ENCODE measurements at places on chromosomes 1 and 21. TPM values are rescaled to one million over a fixed set of nuclear protein-coding genes. Genes with fewer than 3 reads are reported as not detected.

S100B gene
- not detected for total RNA-seq

- peaks cover 3% of the 10 kb centered on the region for H3K27me3 ChIP-seq
- no peak for DNase-seq
- no peaks in the 10 kb centered on the region for H3K36me3 ChIP-seq
- H3K4me1 ChIP-seq, result peaks cover 22% of the 10 kb centered on the region
These were observed 992 bp upstream of the USP48 start for GRCh38 chr1:21783679-21784603.

SELP gene
- not detected for total RNA-seq

SPRR2A gene
- not detected for total RNA-seq

DNA sequence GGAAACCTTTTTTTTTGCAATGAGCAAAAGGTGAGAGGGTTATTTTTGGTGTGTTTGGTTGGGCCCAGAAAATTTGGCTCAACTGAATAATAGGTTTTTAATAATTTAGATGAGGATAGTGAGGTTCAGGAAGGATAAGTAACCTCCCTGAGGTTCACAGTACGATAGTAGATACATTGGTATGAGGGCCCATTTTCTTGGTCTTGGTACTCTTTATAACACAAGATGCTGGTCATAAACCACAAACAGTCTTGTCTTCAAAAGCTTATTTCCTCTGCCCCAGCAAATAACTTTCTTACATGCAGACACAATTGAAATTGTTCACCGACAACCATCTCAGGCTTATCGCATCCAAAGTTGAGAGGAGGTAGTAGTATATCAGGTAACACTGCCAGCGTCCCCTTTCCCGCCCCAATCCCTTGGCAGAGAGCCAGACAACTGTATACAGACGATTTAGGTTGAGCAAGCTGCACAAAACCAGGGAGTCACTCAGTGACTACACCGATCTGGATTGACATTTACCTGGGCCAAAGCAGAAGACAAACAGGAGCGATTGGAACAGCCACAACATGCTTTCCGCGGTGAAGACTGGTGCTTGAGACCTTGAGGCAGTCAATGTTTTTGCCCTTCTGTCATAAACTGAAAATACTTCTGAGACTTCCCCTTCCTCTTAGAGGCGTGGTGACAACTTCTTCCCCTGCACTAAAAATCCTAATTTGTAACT lies at the start of gene SLAMF6:
TSS of gene SLAMF6 (minus strand) at position 634 of the 724 bp plus-strand sequence. CDS start at position 571, 63 bp downstream.
- peaks cover 9% of the 10 kb centered on the region for H3K4me1 ChIP-seq
- DNase-seq, result no peak
- H3K27me3 ChIP-seq, result peaks cover 6% of the 10 kb centered on the region
- no peak within 1 kb of the TSS for H3K4me3 ChIP-seq
- no peak within 1 kb of the TSS for H3K27ac ChIP-seq
- no peaks in the 10 kb centered on the region for H3K36me3 ChIP-seq

- no peak overlapping the region for H3K4me3 ChIP-seq
- peaks cover 55% of the 10 kb centered on the region for H3K36me3 ChIP-seq
- no peaks in the 10 kb centered on the region for H3K4me1 ChIP-seq
- H3K27ac ChIP-seq, result no peak overlapping the region
These were observed 23.4 kb upstream of the PWP2 start for GRCh38 chr21:44083631-44084291.

DNA sequence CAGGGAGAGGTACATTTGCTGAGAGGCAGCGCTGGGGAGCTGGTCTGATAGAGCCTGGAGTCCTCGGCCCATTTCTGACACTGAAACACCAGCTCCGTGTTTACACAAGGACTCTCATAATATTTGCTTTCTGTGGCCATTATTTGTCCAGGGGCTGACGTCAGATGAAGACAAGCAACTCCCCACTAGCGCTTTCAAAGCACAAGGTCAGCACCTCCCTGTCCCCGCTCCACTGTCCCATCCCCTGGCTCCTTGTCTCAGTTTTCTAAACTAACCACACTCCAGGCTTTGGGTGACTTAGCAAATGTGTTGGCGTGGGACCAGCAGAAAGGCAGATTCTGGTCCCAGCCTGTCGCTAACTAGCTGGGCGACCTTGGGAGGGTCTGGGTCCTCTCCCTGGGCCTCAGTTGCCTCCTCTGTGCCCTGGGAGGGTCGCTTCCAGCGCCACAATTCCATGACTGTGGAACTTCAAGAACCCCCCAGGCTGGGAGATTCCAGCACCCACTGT lies 37.4 kb upstream of the ZBTB40 start:
- H3K36me3 ChIP-seq, result peaks cover 3% of the 10 kb centered on the region
- peaks cover 5% of the 10 kb centered on the region for H3K27me3 ChIP-seq
- H3K27ac ChIP-seq, result peak overlapping the region; percentile 82
- no peak for DNase-seq
- H3K4me3 ChIP-seq, result no peak overlapping the region

CA14 gene
- not detected for total RNA-seq

HPDL gene
- total RNA-seq, result 0.35 TPM

- no peaks in the 10 kb centered on the region for H3K27me3 ChIP-seq
- no peak for DNase-seq
- no peak overlapping the region for H3K4me3 ChIP-seq
- peak overlapping the region; percentile 34 for H3K27ac ChIP-seq
- peaks cover 31% of the 10 kb centered on the region for H3K4me1 ChIP-seq
- no peaks in the 10 kb centered on the region for H3K36me3 ChIP-seq
These were observed 178.4 kb downstream of the PSMG1 start for GRCh38 chr21:39004634-39005501.

GRCh38 chr1:71593523-71593922 lies 512.7 kb upstream of the ZRANB2 start:
- H3K27me3 ChIP-seq, result no peaks in the 10 kb centered on the region
- H3K36me3 ChIP-seq, result no peaks in the 10 kb centered on the region
- no peak overlapping the region for H3K4me3 ChIP-seq
- DNase-seq, result no peak
- peaks cover 5% of the 10 kb centered on the region for H3K4me1 ChIP-seq
- H3K27ac ChIP-seq, result no peak overlapping the region

IL23R gene
- not detected for total RNA-seq

GRCh38 chr1:226708342-226708780 lies 30.7 kb downstream of the ITPKB start:
- peaks cover 6% of the 10 kb centered on the region for H3K36me3 ChIP-seq
- no peaks in the 10 kb centered on the region for H3K27me3 ChIP-seq
- peaks cover 39% of the 10 kb centered on the region for H3K4me1 ChIP-seq
- DNase-seq, result no peak
- no peak overlapping the region for H3K4me3 ChIP-seq

HRNR gene
- total RNA-seq, result not detected

DNA sequence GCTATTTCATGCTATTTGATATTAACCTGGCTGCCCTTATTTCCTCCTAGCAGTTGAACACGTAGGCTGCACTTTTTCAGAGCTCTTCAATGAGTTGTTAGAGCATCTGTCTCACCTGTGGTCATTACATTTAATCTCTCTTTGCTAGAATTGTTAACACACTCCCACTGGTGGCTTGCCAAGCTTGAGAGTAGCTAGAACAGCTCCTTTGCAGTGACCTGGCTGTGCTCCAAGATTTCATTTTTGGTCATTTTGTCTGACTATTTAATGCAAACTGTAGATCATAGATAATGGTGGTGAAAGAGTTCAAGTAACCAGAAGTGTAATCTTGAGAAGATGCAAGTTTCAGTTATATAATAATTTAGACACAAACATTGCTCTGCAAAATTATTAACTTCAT lies 105.6 kb downstream of the LRRC7 start:
- no peaks in the 10 kb centered on the region for H3K27me3 ChIP-seq
- H3K27ac ChIP-seq, result no peak overlapping the region
- no peak overlapping the region for H3K4me3 ChIP-seq

DNA sequence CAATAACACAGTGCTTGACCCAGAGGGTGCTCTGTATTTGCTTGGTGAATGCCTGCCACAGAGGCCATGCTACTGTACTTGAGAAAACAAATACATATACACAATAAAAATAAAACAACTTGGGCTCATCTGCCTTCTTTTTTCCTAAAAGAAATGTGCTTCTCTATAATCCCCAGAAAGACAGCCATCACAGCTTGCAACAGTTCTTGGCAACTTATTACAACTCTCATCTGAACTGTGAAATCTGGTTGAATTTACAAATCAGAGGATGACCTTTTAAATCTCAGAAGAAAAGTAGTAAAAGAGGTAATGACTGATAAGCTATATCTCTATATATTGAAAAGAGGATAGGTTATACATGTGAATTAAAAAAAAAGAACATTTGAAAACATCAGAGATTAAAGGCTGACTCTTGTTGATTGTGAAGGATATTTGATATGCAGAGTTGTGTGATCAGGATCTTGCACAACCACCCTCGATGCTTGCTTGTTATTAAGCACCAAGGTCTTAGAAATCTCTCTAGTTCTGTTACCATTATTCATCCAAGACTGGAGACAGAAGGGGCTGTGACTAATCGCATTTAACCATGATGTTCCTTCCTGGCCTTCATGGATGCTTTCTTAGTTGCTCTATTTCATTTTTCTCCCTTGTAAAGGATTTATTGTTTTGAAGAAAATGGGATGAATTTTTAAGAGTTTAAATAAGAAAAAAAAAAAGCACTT lies 213.4 kb downstream of the APP start:
- no peak overlapping the region for H3K4me3 ChIP-seq
- H3K27me3 ChIP-seq, result no peaks in the 10 kb centered on the region
- no peak overlapping the region for H3K27ac ChIP-seq
- H3K4me1 ChIP-seq, result peaks cover 7% of the 10 kb centered on the region

- H3K4me1 ChIP-seq, result no peaks in the 10 kb centered on the region
- no peak overlapping the region for H3K4me3 ChIP-seq
- DNase-seq, result no peak
- no peaks in the 10 kb centered on the region for H3K36me3 ChIP-seq
- peaks cover 12% of the 10 kb centered on the region for H3K27me3 ChIP-seq
These were observed 76.4 kb upstream of the MAN1A2 start for GRCh38 chr1:117290890-117291289.

DNA sequence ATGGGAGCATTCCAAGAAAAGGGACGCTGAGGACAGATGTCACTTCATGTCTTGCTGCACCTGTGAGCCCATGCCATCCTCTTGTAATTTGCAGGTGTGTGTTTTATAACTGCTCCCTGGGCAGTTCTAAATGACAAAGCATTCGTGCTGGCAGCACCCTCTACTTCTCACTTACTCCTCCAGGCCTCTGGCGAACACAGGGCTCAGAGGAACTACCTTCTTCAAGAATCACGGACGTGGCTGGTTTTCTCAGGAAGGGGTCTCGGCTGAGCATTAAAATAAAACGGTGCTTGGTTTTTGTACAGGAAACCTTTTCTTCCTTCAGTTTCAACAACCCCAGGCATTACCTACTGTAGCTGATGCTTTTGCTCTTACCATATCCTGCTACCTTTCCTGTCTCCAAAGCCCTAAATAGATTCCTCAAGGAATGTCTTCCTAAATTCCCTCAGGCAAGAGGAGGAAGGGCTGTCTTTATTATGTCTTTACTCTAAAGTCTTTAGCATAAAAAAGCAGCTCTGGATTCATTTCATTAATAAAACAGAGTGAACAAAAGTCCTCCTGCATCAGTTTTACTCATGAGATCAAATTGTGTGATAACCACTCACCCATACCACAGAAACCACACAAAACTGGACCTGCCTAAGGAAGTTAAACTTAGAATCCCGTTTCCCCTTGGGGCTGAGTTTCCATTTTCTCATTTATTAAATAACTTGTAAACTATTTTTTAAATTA lies 79.0 kb upstream of the MAP10 start:
- peaks cover 12% of the 10 kb centered on the region for H3K27me3 ChIP-seq
- no peak for DNase-seq
- H3K36me3 ChIP-seq, result no peaks in the 10 kb centered on the region
